ENCODE measurements at places on chromosomes 2 and 18. TPM values are rescaled to one million over a fixed set of nuclear protein-coding genes. Genes with fewer than 3 reads are reported as not detected.

SERPINE2 gene
- total RNA-seq = 19.6 TPM

FZD7 gene
- 106 TPM for total RNA-seq

- H3K4me3 ChIP-seq = no peak overlapping the region
- DNase-seq = no peak
- H3K4me1 ChIP-seq = peaks cover 4% of the 10 kb centered on the region
- H3K27me3 ChIP-seq = no peaks in the 10 kb centered on the region
Measured at GRCh38 chr18:7630731-7631442, 63.8 kb downstream of the PTPRM start.

DNA sequence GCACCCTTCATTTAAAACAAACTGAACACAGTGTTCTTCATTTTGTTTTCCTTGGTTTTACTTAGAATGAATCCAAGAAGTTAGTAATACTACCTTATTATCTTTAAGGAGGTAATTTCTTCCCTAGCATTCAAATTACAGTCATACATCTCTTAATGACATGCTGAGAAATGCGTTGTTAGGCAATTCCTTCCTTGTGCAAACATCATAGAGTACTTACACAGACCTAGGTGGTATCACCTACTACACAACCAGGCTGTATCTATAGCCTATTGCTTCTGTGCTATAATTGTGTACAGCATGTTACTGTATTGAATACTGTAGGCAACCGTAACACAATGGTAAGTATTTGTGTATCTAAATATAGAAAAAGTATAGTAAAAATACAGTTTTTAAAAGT, 8.4 kb upstream of the CABYR start:
- H3K4me1 ChIP-seq = no peaks in the 10 kb centered on the region
- H3K27me3 ChIP-seq = no peaks in the 10 kb centered on the region
- no peaks in the 10 kb centered on the region for H3K36me3 ChIP-seq

- no peak for DNase-seq
- no peak overlapping the region for H3K4me3 ChIP-seq
- H3K4me1 ChIP-seq = no peaks in the 10 kb centered on the region
- no peak overlapping the region for H3K27ac ChIP-seq
- no peaks in the 10 kb centered on the region for H3K36me3 ChIP-seq
- peaks cover 33% of the 10 kb centered on the region for H3K27me3 ChIP-seq
Measured at GRCh38 chr18:35377875-35378573, 887 bp upstream of the ZNF396 start.

GRCh38 chr2:223032187-223033142, 19.5 kb upstream of the KCNE4 start:
- H3K4me1 ChIP-seq = no peaks in the 10 kb centered on the region
- DNase-seq = no peak
- no peak overlapping the region for H3K4me3 ChIP-seq
- no peaks in the 10 kb centered on the region for H3K27me3 ChIP-seq

DNA sequence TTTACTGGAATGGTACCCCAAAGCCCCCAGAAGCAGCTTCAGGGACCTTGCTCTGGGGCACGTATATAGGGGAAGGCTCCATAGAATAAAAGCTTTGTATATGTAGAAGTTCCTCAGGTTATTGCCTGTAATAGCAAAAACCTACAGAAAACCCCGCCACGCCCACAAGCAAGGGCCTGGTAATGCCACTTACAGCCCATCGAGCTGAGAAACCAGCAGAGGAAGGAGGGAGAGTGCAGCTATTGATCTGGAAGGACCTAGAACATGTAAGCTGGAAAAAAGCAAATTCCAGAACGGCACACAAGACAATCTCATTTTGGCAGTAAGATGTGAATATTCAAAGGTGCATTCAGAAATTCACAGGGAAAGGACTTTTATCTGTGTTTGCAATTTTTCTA, 15.8 kb downstream of the HS1BP3 start:
- DNase-seq = no peak
- no peak overlapping the region for H3K4me3 ChIP-seq
- no peaks in the 10 kb centered on the region for H3K27me3 ChIP-seq

- DNase-seq = no peak
- no peaks in the 10 kb centered on the region for H3K4me1 ChIP-seq
- no peaks in the 10 kb centered on the region for H3K36me3 ChIP-seq
- no peak overlapping the region for H3K27ac ChIP-seq
- no peak overlapping the region for H3K4me3 ChIP-seq
Measured at GRCh38 chr2:43383533-43383932, 157.1 kb upstream of the ZFP36L2 start.

DNA sequence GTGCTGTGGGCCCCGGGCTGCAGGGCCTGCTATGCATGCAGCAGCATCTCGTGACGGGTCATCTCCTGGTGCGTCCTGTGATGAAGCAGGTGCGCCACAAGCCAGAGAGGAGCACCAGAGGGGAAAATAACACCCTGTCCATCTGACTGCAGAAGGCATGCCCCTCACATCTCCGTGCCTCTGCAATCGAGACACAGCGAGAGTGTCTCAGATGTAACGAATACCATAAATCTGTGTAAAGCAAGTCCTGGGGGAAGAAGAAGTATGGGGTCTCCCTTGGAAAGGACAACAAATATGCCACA, 137.5 kb downstream of the PTGR3 start:
- no peak for DNase-seq
- H3K27ac ChIP-seq = no peak overlapping the region
- H3K36me3 ChIP-seq = no peaks in the 10 kb centered on the region
- no peak overlapping the region for H3K4me3 ChIP-seq
- no peaks in the 10 kb centered on the region for H3K27me3 ChIP-seq
- no peaks in the 10 kb centered on the region for H3K4me1 ChIP-seq

- no peaks in the 10 kb centered on the region for H3K27me3 ChIP-seq
- no peak overlapping the region for H3K27ac ChIP-seq
- no peaks in the 10 kb centered on the region for H3K4me1 ChIP-seq
- no peak overlapping the region for H3K4me3 ChIP-seq
- no peak for DNase-seq
Measured at GRCh38 chr2:210955591-210955990, 399.2 kb downstream of the CPS1 start.

GRCh38 chr18:10368456-10369453, 85.7 kb upstream of the APCDD1 start:
- H3K4me3 ChIP-seq = no peak overlapping the region
- peak; percentile 8 for DNase-seq
- no peaks in the 10 kb centered on the region for H3K36me3 ChIP-seq
- no peak overlapping the region for H3K27ac ChIP-seq
- peaks cover 15% of the 10 kb centered on the region for H3K4me1 ChIP-seq

- peak overlapping the region; percentile 84 for H3K27ac ChIP-seq
- peak overlapping the region; percentile 100 for H3K4me3 ChIP-seq
- H3K27me3 ChIP-seq = peaks cover 14% of the 10 kb centered on the region
- no peaks in the 10 kb centered on the region for H3K36me3 ChIP-seq
- H3K4me1 ChIP-seq = peaks cover 22% of the 10 kb centered on the region
- DNase-seq = peak; percentile 65
Measured at GRCh38 chr2:127220768-127221527, 849 bp upstream of the CYP27C1 start.

GRCh38 chr2:167608487-167608886, 638.9 kb downstream of the STK39 start:
- no peak for DNase-seq
- no peaks in the 10 kb centered on the region for H3K36me3 ChIP-seq
- no peaks in the 10 kb centered on the region for H3K4me1 ChIP-seq

GRCh38 chr2:17576802-17577201, 36.3 kb downstream of the VSNL1 start:
- no peak for DNase-seq
- H3K36me3 ChIP-seq = no peaks in the 10 kb centered on the region
- H3K4me1 ChIP-seq = peaks cover 18% of the 10 kb centered on the region
- no peaks in the 10 kb centered on the region for H3K27me3 ChIP-seq

- no peak overlapping the region for H3K27ac ChIP-seq
- no peak for DNase-seq
- H3K36me3 ChIP-seq = no peaks in the 10 kb centered on the region
- H3K4me3 ChIP-seq = no peak overlapping the region
Measured at GRCh38 chr18:31112804-31113203, 10.6 kb upstream of the DSC2 start.

Measured in neural progenitor cell (in vitro differentiated cells).